ENCODE measurements at places on chromosomes 3 and 15.

GRCh38 chr15:30872341-30872748 is 31.4 kb upstream of the FAN1 start:
- DNase-seq, result no peak

DNA sequence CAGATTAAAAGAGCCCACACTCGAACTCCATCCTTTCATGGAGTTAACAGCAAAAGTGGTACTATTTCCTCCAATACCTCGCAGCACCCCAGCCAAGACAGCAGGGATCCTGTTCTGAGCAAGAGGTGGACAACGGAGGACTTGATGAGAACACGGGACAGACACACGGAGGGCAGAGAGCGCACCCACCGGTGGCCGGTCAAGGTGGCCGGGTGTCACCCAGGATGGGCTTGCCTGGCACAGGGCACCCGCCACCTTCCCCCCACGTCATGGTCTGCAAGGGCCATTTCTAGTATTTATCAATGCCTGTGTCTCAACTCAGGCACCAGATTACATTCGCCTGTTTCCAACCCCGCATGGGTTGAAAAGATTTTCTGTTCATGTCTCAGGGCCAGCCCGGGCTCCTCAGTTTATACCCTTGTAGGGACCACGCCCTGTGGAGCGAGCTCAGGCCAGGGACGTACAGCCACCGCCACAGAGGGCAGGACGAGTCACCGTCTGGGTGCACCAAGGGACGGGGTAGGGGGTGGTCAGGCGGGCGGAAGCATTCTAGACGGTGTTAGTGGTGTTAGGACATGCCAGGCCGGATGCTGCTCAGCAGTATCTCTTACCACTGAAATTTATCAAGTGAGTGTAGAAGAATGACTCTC is 64.2 kb downstream of the CYFIP1 start:
- DNase-seq, result no peak

GRCh38 chr3:48422272-48422671 is 7.6 kb downstream of the PLXNB1 start:
- no peak for DNase-seq

GRCh38 chr3:29871087-29871486 is 590.2 kb downstream of the RBMS3 start:
- DNase-seq, result no peak

DNA sequence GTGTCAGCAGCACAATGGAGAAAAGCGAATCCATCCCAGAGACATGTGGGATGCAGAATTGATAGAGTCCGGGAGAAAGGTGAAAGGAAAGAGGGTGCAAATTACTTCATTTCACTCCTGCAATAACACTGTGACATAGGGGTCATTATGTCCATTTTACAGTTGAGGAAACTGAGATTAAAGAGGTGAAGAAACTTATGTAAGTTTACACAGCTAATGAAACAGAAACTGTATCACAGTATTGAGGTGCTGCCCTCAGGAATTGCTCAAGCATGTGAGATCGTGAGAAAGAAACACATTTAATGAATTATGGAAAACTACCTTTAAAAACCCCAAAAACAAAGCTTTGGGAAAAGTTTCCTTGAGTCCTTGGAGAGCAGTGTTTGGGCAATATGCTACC is 103.6 kb upstream of the PFN2 start:
- no peak for DNase-seq

- no peak for DNase-seq
Measured at GRCh38 chr3:126994661-126995245, 11.8 kb downstream of the PLXNA1 start.

- DNase-seq, result peak; percentile 24
Measured at GRCh38 chr15:92521624-92522008, 127.9 kb downstream of the ST8SIA2 start.

- no peak for DNase-seq
Measured at GRCh38 chr15:85141726-85142125, 160.1 kb downstream of the PDE8A start.

DNA sequence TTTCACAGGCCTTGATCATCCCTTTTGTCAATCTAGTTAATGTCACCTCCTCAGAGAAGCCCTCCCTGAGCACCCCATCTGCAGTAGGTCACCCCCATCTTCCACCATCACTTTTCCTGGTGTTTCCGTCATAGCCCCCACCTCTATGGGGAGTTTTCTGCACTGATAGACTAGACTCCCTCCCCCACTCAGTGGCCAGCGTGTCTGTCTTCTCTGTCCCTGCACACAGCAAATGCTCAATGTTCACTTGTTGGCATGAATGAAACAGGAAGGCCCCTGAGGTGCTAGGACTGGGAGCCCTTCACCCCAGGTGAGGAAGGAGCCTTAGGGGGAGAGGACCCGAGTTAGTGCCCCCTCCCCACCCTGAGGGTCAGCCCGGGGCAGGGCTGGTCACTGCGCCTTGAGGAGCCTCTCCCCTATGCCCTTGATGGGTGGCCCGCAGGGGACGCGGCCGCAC is 15.8 kb upstream of the FANCD2 start:
- no peak for DNase-seq

DNA sequence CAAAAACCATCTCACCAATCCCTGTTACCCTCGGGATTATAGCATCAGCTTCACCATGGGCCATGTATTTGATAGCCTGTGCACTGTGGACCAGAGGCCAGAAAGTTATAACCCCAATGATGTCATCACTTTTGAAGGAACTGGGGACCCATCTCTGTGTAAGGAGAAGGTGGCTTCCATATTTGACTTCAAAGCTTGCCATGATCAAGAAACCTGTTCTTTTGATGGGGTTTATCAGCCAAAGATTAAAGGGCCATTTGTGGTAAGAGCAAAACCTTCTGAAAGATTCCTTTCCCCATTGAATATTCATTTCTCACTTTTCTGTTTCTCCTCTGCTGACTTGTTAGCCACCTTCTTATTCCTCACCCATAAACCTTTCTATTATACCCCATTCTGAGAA is 34.3 kb upstream of the RPL14 start:
- no peak for DNase-seq

- no peak for DNase-seq
Measured at GRCh38 chr15:48978638-48979037, 14.9 kb upstream of the SHC4 start.

GRCh38 chr3:122464659-122465058 is 48.8 kb upstream of the WDR5B start:
- DNase-seq, result no peak

DNA sequence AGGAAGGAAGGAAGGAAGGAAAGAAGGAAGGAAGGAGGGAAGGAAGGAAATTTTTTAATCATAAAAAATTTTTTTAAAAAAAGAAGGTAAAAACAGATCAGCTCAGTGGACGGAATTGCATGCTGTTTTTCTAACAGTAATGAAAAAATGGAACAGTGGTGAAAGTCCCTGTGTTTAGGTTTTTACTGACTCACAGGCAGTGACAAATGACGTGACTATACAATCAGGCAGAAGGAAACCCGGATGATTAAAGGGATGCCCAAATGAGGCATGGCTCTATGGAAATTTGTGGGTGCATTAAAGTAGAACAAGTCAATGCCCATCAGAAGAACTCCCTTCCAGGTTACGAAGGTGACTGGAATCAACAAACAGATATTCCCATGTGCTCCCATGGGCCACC is 135.0 kb downstream of the IMPG2 start:
- DNase-seq, result no peak

- DNase-seq, result no peak
Measured at GRCh38 chr3:65767551-65767950, 271.2 kb downstream of the MAGI1 start.

GRCh38 chr15:101103598-101103997 is 148.2 kb downstream of the CHSY1 start:
- DNase-seq, result no peak

DNA sequence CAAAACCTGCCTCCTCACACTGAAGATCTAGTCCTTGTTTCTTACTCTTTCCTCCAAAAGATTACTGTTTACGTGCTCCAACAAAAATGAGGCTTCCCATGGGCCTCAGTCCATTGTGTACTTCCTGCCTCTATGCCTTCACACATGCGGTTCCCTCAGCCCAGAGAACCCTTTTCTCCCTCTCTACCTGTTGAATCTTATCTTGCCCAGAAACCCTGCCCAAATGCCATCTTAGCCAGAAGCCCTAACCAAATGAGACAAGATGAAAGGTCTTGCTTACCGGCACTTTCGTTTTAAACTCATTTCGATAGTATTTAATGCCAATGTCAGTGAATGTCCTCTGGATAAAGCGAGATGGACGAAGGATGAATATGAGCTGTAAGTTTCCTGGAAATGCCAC is 85.5 kb downstream of the B3GNT5 start:
- no peak for DNase-seq

GRCh38 chr3:113514265-113514769 is 639 bp downstream of the SPICE1 start:
- DNase-seq, result no peak

DNA sequence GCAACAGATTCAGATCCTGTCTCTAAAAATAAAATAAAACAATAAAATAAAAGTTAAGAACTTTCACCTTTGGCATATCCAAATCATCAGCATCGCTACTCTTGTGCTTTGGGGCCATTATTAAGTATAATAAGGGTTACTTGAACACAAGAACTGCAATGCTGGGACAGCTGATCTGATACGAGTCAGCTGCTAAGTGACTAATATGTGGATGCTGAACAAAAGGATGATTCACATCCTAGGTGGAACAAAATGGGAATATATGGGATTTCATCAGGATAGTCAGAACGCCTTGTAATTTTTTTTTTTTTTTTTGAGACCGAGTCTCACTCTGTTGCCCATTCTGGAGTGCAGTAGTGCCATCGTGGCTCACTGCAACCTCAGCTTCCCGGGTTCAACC is 29.7 kb downstream of the BUB1B start:
- no peak for DNase-seq

GRCh38 chr15:99029341-99030144 is 22.0 kb upstream of the PGPEP1L start:
- DNase-seq, result no peak

GRCh38 chr15:31296646-31297574 is 29.7 kb upstream of the KLF13 start:
- DNase-seq, result no peak

DNA sequence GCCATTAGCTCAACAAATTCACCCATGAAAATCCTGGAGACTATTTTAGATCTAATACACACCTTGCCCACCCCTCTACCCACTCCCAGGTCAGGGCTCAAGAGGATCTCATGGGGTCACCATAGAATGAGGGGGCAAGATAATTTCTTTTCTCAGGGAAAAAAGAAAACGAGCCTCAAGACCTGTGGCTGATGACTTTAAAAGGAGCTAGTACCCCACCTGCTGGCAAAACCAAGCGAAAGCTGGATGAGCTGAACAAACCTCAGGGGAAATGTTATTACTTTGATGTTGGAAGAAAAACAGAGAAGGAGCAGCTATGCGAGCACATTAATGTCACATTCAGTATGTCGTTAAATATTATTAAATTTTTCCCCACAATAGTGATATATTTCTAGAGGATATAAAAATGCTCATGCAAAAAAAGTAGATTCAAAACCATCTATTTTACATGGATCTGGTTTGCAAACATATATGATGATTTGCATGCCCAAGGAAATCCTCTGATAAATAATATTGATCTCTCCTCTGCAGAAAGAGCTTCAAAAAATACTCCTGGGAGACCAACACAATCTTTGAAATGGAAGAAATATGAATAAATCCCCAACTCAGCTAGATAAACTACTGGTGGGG is 37.7 kb downstream of the PLD1 start:
- peak; percentile 4 for DNase-seq

DNA sequence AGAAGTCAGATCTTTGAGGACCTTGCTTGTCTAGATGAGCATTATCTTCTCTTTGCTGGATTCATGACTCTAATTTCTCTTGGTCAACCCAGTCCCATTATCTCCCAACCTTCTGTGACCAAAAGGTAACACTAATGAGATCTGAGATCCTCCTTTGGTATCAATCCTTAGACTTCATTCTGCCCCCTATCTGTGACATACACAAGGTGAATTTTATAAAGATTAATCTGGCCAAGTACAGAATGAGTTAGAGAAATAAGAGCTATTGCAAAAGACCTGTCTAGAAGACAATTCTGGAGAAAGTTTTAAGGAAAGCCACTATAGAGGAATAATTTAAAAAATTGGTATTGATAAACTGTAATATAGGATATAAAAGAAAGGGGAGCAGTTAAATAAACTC is 113.8 kb upstream of the KCNMB2 start:
- no peak for DNase-seq

- no peak for DNase-seq
Measured at GRCh38 chr3:97579365-97579764, 185.2 kb upstream of the ARL6 start.

DNA sequence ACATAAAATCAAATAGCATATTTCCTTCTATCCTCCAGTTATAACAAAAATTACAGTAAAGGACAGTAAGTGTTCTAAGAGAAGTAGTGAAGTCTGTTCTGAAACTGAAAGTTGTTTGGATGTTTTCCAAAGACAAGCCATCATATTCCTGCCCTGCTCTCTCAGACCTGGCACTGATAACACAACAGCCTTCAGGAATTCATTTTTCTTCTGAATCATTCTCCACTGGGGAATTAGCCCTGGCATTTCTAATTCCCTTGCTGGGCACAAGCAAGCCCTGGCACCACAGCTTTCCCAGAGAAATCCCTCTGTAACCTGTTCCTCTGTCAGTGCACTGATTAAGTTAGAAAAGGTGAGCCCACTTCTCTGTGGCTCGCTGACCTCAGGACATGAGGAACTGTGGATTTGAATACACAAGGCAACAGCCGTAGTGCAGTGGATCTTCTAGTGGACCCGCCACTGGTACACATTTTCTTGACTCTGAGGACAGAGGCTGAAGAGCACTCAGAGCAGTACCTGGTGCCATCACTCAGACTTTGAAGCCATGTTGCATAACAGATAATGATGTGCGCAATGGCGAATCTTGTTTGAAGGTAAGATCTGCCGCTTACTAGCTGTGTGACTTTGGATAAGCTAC is 61.6 kb downstream of the WWTR1 start:
- DNase-seq, result no peak

DNA sequence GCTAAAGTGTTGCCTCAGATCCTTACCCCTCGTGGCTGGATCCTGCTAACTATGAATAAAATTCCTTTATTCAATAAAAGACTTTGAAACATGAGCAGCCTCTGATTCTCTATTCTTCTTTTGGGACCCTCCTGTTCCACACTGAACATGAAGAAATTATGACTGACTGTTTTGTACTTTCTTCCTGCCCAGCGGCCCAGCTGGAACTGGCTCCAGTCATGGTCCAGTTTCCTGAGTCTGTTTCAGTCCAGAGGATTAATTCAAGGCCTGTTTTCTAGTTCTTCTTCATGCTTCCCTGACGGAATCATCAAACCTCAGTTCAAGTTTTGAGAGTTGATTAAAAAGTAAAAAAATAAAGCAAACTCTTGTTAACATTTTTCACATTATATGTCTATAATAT is 52.6 kb upstream of the CP start:
- DNase-seq, result no peak

- DNase-seq, result no peak
Measured at GRCh38 chr15:40238532-40239403, at the start of gene PAK6. Gene PAK6, plus strand, starts transcription at chr15:40239063. Its CDS starts 25,723 bp downstream, at chr15:40264786.

GRCh38 chr3:36380221-36381031 is at the start of gene STAC:
Gene STAC, plus strand, starts transcription at chr3:36380504. Its CDS starts 140 bp downstream, at chr3:36380644.
- DNase-seq, result no peak

GRCh38 chr15:75436881-75437280 is 14.6 kb downstream of the SIN3A start:
- no peak for DNase-seq

GRCh38 chr3:47225310-47225906 is 57.2 kb downstream of the KIF9 start:
- no peak for DNase-seq
